8988T (cell line): ENCODE measurements at places on chromosomes 12 and 14.

GRCh38 chr14:104976198-104977007 is 1.8 kb downstream of the AHNAK2 start:
- DNase-seq, result no peak

GRCh38 chr14:71214241-71214640 is 307.0 kb downstream of the PCNX1 start:
- no peak for DNase-seq

- DNase-seq, result no peak
These were observed 2.9 kb downstream of the GLIPR1 start for GRCh38 chr12:75483431-75483830.

- DNase-seq, result no peak
These were observed 300.1 kb downstream of the AKAP6 start for GRCh38 chr14:32629236-32629635.

DNA sequence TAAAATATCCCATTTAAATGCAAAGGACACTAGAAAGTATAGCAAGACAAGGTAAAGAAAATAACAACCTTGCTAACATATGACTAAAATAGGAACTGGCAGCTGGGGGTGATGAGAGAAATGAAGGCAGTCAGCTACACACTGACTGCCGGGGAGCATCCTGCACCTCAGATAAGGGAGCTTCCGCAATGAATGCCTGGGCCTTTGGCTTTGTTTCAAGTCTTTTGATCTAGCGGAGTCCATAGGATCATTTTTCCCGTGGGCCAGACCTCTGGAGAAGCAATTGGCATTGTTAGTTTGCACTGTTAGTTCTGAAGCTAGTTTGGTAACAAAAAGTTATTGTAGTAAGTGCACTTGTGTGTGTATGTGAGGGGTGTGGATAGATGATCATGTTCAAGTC is 639.9 kb downstream of the DIO2 start:
- no peak for DNase-seq

- DNase-seq, result no peak
These were observed 100.9 kb upstream of the AEBP2 start for GRCh38 chr12:19338405-19338804.

DNA sequence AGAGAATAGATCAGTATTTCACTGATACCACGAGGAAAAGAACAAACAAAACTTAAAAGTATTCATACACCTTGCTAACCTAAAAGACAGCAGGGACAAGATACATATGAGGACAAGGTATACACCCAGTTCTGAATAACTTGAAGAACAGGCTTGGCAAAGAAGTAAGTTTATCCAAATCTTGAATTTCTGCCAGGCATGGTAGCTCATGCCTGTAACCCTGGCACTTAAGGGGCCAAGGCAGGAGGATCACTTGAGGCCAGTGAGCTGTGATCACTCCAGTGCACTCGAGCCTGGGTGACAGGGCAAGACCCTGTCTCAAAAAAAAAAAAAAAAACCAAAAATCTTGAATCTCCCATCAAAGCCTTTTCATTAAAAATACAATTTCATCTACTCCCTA is 25.0 kb downstream of the EIF2S1 start:
- DNase-seq, result no peak

- no peak for DNase-seq
These were observed 13.0 kb downstream of the LPCAT3 start for GRCh38 chr12:7005311-7005710.

DNA sequence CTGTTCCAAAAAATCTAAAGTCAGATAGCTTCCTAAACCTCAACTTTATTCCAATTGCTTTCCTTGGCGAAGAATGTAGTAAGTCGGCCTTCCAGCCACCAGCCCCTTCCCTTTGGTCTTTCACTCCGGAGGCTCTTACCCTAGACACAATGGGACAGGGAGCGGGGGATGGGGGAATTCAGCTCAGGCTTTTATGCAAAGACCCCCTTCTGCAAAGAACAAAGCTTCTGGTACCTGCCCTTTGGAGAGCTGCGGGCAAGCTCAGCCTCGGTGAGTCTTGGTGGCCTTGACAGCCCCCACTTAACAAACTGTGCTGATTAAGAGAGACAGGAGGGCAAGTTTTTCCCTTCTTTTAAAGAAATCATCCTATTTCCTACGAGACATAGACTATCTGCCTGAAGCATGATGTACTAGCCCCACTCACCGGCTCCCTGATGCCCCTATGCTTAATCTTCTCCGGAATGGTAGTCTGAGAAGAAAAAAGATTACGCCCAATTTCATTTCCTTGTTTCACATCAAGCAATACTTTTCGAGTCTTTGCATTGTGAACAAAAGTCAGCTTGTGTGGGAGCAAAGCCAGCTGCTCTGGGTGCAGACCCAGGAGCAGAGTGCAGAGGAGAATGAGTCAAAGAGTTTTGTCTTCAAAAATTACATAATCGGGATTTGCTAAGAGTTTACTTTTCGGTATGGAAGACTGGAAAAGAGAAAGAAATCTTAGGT is 1.5 kb upstream of the NANOG start:
- DNase-seq, result no peak

- DNase-seq, result no peak
These were observed 25.6 kb downstream of the UNC79 start for GRCh38 chr14:93456356-93456755.

DNA sequence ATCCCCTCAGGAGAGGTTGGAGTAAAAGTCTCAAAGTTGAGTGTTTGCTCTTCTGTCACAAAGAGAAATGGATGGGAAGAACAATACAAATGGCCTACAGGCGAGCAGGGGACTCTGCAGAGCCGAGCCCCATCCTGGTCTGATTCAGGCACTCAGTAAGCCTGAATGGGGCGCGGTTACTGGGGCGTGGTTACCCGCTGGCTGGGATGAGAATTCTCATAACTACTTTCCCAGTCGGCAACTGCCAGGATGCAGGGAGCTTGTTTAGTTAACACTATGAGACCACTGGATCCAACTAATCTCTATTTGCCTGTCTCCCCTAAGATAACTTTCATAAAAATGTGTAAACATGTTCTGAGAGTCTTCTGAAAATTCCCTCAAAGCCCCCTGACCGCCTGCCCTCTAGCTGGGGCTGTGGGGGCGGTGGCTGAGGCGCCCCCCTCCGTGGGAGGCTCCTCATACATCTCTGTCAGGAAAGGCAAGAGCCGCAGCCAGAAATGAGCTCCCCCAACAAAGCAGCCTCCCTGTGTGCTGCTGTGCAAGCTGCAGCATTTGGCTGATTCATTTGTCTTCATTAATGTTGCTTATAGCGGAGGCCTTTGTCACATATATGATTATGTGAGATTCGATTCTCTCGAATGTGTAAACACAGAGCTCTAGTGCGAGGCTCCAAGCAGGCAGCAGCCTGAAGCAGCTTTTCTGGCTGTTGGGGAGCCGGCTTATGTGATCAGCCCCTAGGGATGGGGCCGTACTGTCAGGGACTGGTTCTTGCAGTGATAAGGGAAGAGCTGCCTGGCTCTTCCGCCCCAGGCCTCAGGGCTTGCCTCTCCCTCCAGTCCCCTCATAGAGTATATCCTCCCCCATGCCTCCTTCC is 126.1 kb upstream of the ARHGAP5 start:
- DNase-seq, result no peak

DNA sequence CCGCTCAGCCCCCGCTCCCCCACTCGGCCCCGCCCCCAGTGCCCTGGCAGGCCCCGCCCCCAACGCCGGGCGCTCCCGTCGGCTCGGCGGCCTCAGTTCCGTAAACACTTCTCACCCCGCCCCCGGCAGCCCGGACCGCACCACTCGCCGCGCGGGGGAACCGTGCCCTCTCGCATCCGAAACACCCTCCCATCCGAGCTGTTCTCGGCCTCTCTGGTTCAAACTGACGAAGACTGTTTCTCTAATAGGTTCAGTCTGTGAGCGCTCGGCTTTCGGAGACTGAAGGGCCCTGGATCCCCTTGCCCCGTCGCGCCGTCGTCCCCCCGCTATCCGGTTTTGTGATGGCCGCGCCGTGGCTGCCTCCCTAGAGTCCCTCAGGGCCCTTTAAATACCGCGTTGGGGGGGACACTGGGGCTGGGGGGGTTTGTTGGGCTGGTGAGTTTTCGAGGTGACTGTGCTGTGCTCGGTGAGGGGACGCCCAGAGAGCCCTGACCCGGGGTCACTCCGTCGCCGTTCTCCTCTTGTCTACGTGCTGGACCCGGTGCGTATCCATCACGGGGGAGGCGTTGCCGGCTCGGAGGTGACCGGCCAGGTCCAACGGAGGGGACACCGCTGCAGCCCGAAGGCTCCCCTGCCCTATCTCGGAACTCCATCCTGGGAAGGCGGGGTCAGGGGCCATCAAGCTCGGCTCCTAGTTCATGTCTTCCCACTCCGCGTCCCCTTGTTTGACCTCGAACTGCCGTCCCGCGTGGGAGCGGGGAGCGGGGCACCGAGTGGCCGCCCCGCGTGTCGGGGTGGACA is at the start of gene TCP11L2:
Gene TCP11L2 (plus strand): TSS at position 333 of the 801 bp plus-strand sequence. CDS start 8,343 bp downstream, outside the sequence.
- DNase-seq, result peak; percentile 66

GRCh38 chr12:97336900-97337751 is 125.5 kb upstream of the RMST start:
- DNase-seq, result no peak

DNA sequence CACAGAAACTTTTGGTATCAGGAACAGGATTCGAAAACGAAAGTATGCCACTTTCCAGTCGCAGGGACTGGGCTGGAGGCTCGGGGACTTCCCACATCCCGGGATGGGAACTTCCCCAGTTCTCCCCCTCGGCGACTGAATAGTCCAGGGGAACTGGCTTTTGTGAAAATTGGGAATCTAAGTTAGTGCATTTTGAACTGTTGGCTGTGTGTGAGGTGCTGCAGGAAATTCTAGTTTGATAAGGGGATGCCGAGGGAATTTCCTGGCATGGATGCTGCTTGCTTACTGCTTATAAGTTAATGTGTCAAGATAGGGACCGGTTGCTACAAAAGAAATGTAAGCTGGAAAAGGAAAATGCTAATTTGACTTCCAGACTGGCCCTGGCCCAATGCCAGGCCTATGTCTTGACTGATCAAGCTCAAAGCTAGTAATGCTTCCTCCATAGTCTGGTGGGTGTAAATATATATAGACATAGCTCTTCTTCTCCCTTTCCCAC is 73.4 kb upstream of the EIF5 start:
- DNase-seq, result no peak

- peak; percentile 48 for DNase-seq
These were observed at the start of gene RTN1 for GRCh38 chr14:59870277-59871165. Gene RTN1 (minus strand): TSS chr14:59870776. CDS start chr14:59870630, 146 bp downstream.

- no peak for DNase-seq
These were observed 47.2 kb downstream of the MYF5 start for GRCh38 chr12:80763874-80764273.

- no peak for DNase-seq
These were observed 129.9 kb downstream of the WIF1 start for GRCh38 chr12:64991121-64991611.
